ENCODE measurements at places on chromosomes 11 and 22.

GRCh38 chr11:34492806-34493414, 20.7 kb downstream of the ELF5 start:
- peak; percentile 53 for DNase-seq

DNA sequence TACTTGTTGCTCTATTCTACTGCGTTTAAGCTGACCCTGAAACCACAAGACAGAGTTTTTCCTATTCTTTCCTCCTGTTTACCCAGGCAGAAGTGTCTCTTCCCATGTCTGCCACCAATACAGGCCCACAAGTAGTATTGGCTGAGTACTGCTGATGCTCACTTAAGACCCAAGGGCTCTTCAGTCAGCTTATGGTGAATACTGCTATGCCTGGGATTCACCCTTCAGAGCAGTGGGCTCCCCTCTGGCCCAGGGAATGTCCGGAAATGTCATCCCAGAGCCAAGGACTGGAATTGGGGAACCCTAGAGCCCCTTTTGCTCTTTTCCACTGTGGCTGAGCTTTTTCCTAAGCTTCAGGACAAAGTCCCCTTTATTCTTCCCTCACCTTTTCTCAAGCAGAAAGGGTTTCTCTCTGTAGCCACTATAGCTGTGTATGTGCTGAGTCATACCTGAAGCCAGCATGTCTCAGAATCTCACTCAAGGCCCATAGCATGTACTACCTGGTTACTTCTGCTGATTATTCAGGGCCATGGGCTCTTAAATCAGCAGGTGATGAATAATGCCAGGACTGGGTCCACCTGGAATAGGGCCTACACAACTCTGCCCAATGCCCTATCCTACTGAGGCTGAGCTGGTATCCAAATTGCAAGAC, 745.8 kb upstream of the ANO5 start:
- no peak for DNase-seq

GRCh38 chr11:82049199-82049598, 684.5 kb downstream of the FAM181B start:
- DNase-seq: no peak

- no peak for DNase-seq
Observed at GRCh38 chr11:135073381-135073780, 661.3 kb upstream of the B3GAT1 start.

DNA sequence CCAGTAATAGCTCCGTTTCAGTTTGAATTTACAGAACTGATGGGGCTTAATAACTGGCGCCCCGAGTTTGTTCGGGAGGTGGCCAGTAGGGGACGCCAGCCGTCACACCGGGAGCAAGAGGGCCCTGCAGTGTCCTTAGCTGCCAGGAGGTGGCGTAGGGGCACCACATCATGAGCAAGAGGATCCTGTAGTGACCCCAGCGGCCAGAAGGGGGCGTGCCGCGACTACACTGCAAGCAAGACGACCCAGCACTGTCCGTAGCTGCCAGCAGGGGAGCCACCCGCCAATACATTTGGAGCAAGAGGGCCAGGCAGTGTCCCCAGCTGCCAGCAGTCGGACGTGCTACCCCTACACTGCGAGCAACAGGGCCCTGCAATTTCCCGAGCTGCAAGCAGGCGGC, 663.7 kb upstream of the B3GAT1 start:
- peak; percentile 62 for DNase-seq

GRCh38 chr11:110508786-110509185, 79.0 kb downstream of the FDX1 start:
- no peak for DNase-seq
